ENCODE measurements at places on chromosomes 7 and 10.

- DNase-seq, result no peak
Measured at GRCh38 chr10:33743429-33743857, 409.0 kb upstream of the NRP1 start.

DNA sequence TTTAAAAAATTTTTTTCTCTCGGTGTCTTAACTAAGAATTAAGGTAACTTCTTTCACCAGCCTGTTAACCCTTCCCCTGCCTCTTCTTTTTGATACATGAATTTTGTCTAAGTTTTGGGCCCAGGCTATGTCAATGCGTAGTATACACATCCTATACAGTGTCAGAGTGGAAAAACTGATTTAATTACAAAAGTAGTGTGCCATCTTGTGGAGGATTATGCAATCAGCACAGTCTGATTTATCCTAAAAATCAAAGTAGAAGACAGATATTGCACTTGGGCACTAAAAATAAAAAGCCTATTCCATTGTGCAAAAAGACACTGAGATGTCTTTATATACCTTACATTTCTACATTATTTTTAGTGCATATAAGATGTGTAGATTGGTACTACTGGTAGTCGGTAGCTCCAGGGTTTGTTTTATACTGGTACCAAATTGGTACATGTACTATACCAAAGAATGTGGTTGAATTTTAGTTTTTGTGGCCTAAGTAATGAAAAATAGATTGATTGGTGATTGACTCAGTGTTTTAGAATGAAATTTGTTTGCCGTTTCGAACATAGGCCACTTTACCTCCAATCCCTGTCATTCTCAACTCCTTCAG lies 96.6 kb downstream of the MKLN1 start:
- no peak for DNase-seq

- no peak for DNase-seq
Measured at GRCh38 chr7:5212633-5213285, 22.7 kb downstream of the WIPI2 start.

GRCh38 chr10:70186571-70186970 lies 16.3 kb upstream of the SAR1A start:
- DNase-seq, result no peak

GRCh38 chr10:127934383-127934782 lies 27.5 kb downstream of the PTPRE start:
- no peak for DNase-seq

DNA sequence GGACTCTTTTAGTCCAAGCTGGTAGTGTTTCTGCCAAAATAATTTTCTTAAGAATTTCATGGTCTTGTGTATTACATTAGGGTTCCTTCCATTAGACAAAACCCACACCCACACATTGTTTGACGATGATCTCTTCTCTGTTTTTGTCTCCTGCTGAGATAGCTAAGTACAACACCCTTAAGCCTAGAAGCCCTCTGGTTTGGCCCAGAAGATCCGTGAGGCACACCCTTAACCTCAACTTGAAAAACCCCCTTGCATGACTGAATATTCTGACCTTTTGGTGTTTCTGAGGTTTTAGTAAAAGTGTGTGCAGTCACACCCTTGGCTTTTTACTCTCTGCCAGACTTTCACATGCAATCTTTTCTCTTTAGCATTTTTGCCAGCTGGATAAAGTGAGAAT lies 29.3 kb upstream of the ERCC6 start:
- no peak for DNase-seq

DNA sequence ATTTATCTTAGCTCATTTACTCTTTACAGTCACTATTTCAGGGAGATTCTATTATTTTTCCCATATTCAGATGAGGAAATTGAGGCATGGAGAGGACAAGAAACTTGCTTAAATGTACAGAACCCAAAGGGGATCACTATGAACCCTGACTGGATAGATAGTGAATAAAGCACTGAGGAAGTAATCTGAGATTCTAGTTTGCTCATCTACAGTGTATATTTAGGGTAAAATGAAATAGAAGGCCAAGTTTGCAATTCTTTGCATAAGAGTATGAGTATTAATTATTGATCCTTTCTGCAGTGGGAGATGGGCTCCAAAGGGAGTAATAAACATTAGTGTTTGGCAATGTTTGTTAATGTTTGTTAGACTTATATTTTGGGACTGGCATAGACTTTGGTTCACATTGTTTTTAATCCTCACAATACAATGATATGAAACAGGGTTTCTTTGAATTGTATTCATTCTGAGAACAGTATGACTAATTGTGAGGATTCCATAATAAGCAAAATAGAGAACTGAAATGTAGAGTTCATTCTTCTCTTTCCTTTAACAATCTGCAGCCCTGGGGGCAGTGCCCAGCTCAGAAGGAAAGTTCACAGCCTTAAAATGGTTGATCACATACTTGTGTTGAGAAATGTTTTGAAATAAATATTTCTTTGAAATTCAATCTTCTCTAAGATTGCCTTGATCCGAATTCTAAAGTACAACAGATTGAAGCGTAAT lies 131.0 kb upstream of the ZNF804B start:
- DNase-seq, result no peak

DNA sequence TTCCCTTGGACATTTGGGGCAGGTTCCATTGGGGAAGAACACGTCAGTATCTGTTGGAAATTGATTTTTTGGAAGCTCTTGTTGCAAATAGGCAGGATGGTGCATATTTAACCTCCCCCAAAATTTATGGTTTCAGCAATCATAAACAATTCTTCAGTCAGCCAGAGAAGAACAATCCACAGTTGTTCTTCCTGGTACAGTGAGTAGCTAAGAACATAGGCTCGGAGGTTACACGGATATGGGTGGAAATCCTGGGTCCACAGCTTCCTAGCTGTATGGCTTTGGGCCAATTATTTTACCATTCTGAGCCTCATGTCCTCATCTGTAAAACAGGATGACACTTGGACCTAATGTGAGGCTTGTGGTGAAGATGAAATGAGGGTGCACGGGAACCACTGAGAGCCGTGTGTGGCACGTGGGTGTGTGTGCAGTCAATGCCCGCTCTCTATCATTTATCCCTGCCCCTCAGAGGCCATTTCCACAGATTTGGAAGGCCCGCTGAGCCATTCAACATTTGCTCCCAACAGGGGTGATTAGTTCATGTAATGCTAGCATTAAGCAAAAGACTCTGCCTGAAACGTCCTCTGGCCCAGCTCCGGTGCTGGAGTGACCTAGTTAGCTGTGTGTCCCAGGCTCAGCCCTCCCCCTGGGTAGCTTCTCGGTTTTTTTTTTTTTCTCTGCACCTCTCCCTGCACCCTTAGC lies 9.7 kb downstream of the CAMK1D start:
- DNase-seq, result no peak

DNA sequence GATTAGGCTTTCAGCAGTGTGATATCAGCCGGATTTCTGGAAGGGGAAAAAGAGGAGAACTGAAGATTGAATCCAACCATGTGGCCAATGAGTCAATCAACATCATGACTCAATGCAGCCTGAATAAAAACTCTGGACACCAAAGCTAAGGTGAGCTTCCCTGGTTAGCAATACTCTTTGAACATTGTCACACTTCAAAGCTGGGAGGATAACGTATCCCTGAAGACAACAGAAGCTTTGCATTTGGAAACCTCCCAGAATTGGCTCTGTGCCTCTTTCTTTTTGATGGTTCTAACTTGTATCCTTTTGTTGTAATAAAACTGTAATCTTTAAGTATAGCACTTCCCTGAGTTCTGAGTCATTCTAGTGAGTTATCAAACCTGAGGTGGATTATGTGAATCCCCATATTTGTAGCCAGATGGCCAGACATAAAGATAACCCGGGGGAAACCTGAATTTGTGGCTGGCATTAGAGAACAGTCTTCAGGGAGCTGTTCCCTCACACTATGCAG lies 284.4 kb downstream of the IPMK start:
- no peak for DNase-seq

DNA sequence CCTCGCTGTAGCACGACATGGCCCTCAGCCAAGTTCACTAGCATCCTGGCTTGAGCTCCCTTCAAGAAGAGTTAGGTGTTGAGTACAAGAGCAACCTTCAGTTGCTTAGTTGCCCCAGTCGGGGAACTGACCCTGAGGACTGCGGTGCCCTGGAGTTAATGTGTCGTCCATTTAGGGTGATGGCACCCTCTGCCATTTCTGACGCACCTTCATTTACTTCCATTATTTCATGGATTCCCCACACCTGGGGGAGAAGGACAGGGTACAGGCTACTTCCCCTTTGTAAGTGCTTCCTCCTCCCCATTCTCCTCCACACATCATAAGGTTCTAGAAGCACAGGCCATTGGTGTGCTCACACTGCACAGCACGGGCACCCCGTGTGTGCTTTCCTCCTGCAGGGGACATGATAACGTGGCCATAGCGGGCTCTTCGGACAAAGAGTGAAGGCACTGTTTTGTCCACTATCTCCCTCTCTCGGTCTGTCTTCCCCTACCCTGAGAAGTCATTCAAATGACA lies 1.8 kb downstream of the ALOX5 start:
- no peak for DNase-seq

DNA sequence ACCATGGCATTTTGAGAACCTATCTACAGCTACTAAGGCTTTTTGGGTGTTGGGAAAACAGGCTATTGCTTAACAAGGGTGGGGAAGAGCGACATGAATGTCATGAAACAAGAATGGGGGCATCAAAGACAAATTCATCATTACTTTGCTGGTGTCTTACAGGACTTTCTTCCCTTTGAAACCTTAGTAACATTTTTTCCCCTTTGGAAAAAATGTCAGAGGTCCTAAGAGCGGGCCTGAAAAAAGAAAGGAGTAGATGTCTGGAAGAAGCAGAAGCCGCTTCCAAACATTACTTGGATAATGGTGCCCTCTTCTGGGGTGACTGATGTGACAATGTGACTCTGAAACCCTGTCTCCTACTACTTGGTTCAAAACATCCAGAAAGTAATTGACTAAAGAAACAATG lies 3.8 kb upstream of the DDX50 start:
- DNase-seq, result peak; percentile 49

- DNase-seq, result no peak
Measured at GRCh38 chr10:51675088-51675487, 24.3 kb downstream of the CSTF2T start.

- DNase-seq, result peak; percentile 44
Measured at GRCh38 chr10:124612611-124613498, 131.3 kb downstream of the FAM53B start.

DNA sequence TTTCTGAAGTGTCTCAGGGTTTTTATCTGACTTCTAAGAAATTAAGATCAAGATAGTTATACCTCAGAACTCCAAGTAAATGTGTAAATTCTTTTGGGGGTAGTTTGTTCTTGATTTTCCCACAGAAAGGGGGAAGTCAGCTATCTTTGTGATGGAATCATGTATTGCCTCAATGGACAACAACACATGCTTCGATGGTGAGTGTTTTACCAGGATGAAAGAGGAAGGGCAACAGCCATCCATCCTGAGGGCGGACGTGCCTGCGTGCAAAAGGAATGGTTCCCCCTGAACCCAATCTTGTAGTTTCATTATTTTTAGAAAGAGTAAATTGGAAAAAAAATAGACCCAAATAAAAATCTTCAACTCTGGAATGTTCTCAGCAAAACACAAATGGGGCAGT lies 67.2 kb upstream of the ZPBP start:
- DNase-seq, result no peak

- no peak for DNase-seq
Measured at GRCh38 chr10:101601541-101601940, 13.4 kb downstream of the DPCD start.

- peak; percentile 17 for DNase-seq
Measured at GRCh38 chr7:26090927-26091519, 61.0 kb upstream of the NFE2L3 start.

DNA sequence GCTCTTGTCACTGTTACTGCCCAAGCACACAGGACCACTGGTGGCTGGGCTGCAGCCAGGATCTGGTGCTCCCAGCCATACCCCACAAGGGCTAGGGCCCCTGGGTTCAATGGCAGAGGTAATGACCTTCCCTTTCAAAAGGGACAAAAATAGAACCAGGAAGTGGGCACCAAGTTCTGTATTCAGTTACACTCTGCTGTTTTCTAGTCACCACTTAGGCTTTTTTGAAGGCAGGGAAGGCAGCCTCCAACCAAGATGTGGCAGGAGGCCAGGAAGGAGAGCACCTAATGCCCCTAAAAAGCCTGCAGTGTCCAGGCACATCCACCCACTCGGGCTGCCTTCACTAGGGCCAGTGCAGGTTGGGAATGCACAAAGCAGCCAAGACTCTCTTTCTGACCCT lies 47.8 kb downstream of the NOD1 start:
- no peak for DNase-seq

- DNase-seq, result no peak
Measured at GRCh38 chr10:133474027-133474426, 20.3 kb downstream of the SCART1 start.
